Naive thymus-derived CD4-positive, alpha-beta T cell (primary cell): ENCODE measurements at places on chromosomes 4 and X. TPM values are rescaled to one million over a fixed set of nuclear protein-coding genes. Genes with fewer than 3 reads are reported as not detected.

GRCh38 chr4:48780865-48781214, 761 bp upstream of the FRYL start:
- DNase-seq, result peak; percentile 40

- no peak for DNase-seq
Observed at GRCh38 chr4:152398060-152398459, 137.8 kb downstream of the FBXW7 start.

- no peak for DNase-seq
Observed at GRCh38 chr4:76219299-76220055, 5.9 kb upstream of the SCARB2 start.

DNA sequence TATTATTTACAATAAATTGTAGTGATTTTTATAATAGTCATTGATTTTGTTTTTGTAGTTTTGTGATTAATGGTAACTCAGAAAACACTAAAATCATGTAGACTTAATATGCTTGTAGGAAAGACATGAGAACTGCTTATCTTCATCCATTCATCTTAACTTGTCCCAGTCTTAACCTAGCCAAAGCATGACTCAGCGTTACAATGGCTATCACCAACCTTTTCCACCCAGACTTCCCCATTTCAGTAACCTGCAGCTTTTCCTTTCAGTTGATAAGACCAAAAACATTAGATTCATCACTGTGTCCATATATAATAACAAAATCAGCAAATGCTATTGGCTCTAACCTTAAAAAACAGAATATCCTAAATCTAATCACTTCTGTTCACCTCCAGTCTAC, 106.2 kb upstream of the KLF8 start:
- no peak for DNase-seq

GRCh38 chr4:152684007-152684406, 4.2 kb upstream of the TMEM154 start:
- DNase-seq, result no peak

GRCh38 chr4:76488888-76489685, 54.1 kb downstream of the SHROOM3 start:
- no peak for DNase-seq

GRCh38 chr4:56360071-56360470, 27.2 kb downstream of the AASDH start:
- DNase-seq, result no peak

- peak; percentile 53 for DNase-seq
Observed at GRCh38 chr4:83125738-83126141, 11.2 kb upstream of the PLAC8 start.

DNA sequence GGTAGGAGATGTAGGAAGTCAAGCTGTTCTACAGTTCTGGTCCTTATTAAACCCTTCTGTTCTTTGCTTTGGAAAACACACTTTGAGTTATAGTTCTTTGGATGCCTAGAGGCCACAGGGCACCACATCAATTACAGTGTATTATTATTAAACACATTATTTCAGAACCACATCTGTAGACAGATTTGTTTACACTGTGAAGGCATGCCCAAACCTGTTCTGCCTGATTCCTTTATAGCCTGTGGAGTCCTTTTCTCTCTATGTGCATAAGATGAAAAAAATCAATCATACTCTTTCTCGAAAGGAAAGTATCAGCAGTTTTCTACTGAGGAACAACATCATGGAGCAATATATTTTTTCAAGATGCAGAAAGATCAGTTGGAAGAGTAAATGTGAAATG, 371.3 kb upstream of the INTU start:
- DNase-seq, result no peak

- DNase-seq, result no peak
Observed at GRCh38 chrX:138914767-138915166, 203.2 kb upstream of the FGF13 start.

- DNase-seq, result no peak
Observed at GRCh38 chr4:26139310-26139924, 181.4 kb upstream of the RBPJ start.

GRCh38 chr4:135694066-135694465, 1492.5 kb upstream of the PABPC4L start:
- no peak for DNase-seq

DNA sequence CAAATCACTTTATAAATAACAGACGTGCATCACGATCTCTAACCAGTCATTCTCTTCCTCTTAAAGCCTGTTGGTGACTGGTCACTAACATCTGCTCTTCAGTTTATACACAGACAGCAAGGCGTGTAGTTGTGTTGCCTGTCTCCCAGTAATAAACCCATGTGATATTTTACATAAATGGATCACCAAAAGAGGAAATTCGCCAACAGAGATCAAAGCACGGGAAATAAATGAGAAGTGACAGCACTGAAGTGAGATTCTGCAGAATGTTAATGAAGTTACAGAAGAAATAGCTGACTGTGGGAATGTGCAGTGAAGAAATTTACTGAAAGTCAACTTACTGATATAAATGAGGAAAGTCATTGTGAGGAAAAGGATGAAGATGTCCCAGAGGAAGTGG, 47.0 kb downstream of the AFF1 start:
- no peak for DNase-seq

- no peak for DNase-seq
Observed at GRCh38 chr4:7857238-7857701, 82.4 kb downstream of the AFAP1 start.

DNA sequence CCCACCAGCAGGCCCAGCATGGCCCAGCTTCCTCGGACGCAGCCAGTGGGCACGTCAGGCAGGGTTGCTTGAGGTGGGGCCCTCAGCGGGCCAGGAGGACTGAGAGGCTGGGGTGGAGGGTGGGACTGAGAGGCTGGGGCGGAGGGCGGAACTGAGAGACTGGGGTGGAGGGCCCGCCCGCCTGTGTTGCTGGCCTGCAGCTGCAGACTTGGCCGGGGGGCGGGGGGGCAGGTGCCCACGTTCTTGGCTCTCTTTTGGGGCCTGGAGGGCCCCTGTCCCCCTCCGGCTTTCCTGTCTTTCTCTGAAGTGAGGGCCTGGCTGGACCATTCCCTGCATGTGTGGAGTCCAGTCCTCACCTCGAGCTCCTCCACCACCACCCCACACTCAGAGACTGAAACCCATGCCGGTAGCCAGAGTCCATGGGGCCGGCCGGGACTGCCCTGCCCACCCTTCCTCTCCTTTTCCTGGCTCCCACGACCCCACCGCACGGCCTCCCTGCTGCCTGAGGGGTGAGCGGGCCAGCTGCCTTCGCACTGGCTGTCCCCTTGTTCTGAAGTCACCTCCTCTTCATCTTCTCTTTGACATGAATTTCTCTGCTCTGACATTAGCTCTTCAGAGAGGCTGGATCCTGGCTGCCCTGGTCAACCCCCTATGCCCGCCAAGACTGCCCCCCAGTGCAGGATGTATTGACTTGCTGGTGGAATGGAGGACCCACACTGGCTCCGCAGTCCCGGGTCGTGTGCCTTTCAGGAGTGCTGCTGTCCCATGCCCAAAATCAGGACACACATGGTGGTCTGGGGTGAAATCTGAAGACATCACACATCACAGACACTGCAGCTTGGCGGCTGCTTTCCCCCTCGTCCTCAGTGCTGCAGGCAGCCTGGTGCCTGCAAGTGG, 10.1 kb upstream of the NKX1-1 start:
- no peak for DNase-seq

GRCh38 chr4:3716631-3717235, 49.5 kb upstream of the ADRA2C start:
- no peak for DNase-seq

DNA sequence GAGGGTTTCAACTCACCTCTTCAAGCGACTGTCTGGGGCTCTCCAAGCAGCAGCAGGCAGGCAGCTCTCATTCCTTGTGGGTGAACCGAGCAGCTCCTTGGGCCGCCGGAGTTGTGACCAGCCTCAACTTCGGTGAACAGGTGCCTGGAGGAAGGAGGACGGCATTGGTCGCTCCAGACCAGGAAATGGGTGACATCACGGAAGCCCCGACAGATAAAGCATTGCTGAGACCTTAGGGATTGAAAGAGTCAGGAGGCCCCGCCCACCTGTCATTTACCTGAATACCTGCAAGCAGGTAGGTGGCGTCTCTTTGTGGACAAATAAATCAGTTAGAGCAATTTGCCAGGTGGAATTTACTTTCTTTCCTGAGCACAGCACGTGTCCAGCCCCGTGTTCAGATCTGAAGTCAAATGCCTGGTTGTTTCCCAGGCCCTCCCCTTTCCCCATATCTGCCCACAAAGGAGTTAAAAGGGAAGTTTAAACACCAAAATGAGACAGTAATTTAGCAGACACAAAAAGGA, at the start of gene LNX1:
Gene LNX1, minus strand, starts transcription at position 115 of the 521 bp plus-strand sequence. CDS start 17,484 bp downstream, outside the sequence.
- no peak for DNase-seq

- no peak for DNase-seq
Observed at GRCh38 chr4:105193536-105193935, 46.9 kb downstream of the TET2 start.

- no peak for DNase-seq
Observed at GRCh38 chrX:19556202-19556601, 40.9 kb upstream of the MAP3K15 start.

GRCh38 chrX:31266203-31267076, 194.6 kb upstream of the FTHL17 start:
- no peak for DNase-seq

DNA sequence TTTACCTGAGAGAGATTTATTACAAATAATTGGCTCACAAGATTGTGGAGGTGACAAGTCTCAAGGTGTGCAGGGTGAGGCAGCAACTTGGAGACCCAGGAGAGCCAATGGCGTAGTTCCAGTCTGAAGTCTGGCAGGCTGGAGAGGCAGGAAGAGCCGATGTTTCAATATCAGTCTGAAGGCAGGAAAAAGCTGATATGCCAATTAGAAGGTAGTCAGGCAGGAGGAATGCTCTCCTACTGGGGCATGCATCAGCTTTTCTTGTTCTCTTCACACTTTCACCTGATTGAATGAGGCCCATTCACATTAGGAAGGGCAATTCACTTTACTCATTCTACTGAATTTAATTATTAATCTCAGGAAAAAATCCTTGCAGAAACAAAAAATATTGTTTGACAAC, 1351.7 kb upstream of the ADGRL3 start:
- no peak for DNase-seq

- no peak for DNase-seq
Observed at GRCh38 chr4:186722796-186723291, 812 bp downstream of the FAT1 start.

DNA sequence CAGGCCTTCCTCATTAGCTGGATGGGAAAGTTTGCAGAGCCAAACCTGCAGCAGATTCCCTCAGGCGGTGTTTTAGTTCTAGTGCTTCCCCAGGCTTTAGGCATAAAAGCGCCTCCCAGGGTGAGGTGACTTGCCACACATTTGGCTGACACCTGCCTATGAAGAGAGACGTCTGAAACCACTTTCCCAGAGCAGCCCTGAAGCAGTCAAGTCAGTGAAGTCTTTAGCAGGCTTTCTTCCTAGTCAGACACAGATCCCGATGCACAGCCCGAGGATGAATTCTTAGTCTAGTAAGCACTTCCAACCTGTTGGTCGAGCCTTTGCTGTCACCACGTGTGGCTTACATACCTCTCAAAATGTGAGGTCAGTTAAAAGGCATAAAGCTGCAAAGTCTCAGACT, 484.1 kb downstream of the SMARCA1 start:
- no peak for DNase-seq

The CXCL11 gene
- total RNA-seq, result not detected

The PABPC4L gene
- not detected for total RNA-seq

The TRPC5OS gene
- not detected for total RNA-seq

The NEIL3 gene
- total RNA-seq, result 2.4 TPM

The CPE gene
- total RNA-seq, result not detected in 2 replicates

The COX7B2 gene
- not detected for total RNA-seq

The USP17L5 gene
- total RNA-seq, result not detected

The UGT8 gene
- total RNA-seq, result not detected

The CFAP99 gene
- 0.27 TPM for total RNA-seq

The OCIAD2 gene
- 97.5 and 109 TPM in 2 replicates for total RNA-seq
